ENCODE measurements at places on chromosomes 16 and 17. TPM values are rescaled to one million over a fixed set of nuclear protein-coding genes. Genes with fewer than 3 reads are reported as not detected.

The TMC6 gene
- total RNA-seq, result 87.2 TPM

The ALOX12B gene
- not detected for total RNA-seq

The SLC5A11 gene
- total RNA-seq, result 6.8 TPM

DNA sequence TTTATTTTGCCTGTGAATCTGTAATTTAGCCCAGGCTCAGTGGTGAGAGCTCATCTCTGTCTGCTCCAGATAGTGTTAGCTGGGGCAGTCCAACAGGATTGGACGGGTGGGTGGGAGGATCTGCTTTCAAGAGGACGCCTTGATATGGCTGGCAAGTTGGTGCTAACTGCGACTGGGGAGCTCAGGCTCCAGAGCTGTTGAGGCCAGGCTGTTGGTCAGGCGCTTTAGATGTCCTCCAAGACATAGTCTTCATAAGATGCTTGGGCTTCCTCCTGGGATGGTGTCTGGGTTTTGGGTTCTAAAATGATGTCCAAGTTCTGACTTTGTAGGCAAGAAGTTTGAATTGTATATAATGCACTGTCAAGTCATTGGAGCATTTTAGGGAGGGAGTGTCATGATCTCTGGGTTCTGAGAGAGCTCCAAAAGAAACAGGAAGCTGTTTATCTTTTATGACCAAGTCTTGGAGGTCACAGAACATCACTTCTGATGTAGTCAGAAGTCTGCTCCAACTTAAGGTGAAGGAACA, 12.8 kb upstream of the PCTP start:
- no peaks in the 10 kb centered on the region for H3K27me3 ChIP-seq
- no peaks in the 10 kb centered on the region for H3K4me1 ChIP-seq
- DNase-seq, result no peak
- no peak overlapping the region for H3K27ac ChIP-seq

DNA sequence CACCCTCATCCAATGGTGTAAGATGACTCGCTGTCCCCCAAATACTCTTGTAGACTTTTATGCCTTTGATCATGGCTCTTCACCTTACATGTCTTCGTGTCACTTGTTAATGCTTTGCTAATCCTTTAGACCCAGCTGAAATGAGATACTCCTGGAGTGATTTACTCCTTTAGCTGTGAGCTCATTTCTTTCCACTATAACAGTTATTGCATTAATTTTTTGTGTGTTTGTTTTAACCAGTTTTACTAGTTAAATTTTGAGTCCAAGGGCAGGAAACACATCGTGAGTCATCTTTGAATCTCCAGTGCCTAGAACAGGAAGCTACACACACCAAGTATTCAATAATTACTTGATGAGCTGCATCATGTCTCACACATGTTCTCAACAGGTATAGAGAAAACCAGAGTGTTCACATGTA, 6.5 kb upstream of the CTCF start:
- no peaks in the 10 kb centered on the region for H3K27me3 ChIP-seq
- H3K4me3 ChIP-seq, result no peak overlapping the region
- H3K36me3 ChIP-seq, result no peaks in the 10 kb centered on the region
- DNase-seq, result no peak
- peaks cover 8% of the 10 kb centered on the region for H3K4me1 ChIP-seq

GRCh38 chr16:87368029-87368770, 15.4 kb downstream of the FBXO31 start:
- peaks cover 44% of the 10 kb centered on the region for H3K4me1 ChIP-seq
- H3K4me3 ChIP-seq, result no peak overlapping the region
- no peak overlapping the region for H3K27ac ChIP-seq
- no peak for DNase-seq
- no peaks in the 10 kb centered on the region for H3K36me3 ChIP-seq

GRCh38 chr16:27304102-27304501, 9.7 kb upstream of the IL4R start:
- no peak overlapping the region for H3K27ac ChIP-seq
- no peaks in the 10 kb centered on the region for H3K4me1 ChIP-seq
- no peaks in the 10 kb centered on the region for H3K27me3 ChIP-seq
- no peak for DNase-seq

DNA sequence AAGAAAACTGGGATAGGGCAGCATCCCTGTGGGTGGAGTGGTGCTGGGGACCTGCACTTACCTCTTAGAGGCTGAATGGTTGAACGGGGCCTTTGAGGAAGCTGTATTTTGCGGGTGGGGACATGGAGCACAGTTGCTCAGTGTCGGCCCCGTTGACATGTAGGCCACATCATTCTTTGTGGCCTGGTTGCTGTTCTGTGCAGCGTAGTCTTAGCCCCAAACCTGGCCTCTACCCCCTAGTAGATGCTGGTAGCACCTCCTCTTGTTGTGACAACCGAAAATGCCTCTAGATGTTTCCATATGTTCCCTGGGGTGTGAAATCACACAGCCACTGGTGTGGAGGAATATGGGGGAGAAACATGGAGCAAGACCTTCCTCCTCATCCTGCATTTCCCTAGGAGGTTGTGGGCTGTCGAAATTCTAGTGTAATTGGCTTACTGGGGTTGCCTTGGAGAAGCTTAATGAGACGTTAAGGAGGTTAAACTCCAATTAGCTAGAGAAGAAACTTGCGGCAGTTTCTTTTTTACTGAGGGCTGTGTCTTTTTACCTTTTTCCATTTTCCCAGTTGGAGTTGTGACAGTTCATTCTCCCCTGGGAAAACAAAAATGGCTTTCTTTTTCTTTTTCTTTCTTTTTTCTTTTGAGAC, 9.4 kb downstream of the ABCC1 start:
- H3K27ac ChIP-seq, result no peak overlapping the region
- no peak overlapping the region for H3K4me3 ChIP-seq
- no peaks in the 10 kb centered on the region for H3K27me3 ChIP-seq

GRCh38 chr17:30336369-30337171, 2.7 kb upstream of the TMIGD1 start:
- H3K4me1 ChIP-seq, result peaks cover 24% of the 10 kb centered on the region
- no peaks in the 10 kb centered on the region for H3K27me3 ChIP-seq
- peak; percentile 74 for DNase-seq
- no peak overlapping the region for H3K4me3 ChIP-seq

GRCh38 chr16:31474173-31474714, 2.3 kb downstream of the TGFB1I1 start:
- H3K27ac ChIP-seq, result peak overlapping the region; percentile 95
- no peaks in the 10 kb centered on the region for H3K36me3 ChIP-seq
- H3K4me3 ChIP-seq, result no peak overlapping the region
- H3K4me1 ChIP-seq, result peaks cover 52% of the 10 kb centered on the region
- no peaks in the 10 kb centered on the region for H3K27me3 ChIP-seq
- DNase-seq, result no peak

DNA sequence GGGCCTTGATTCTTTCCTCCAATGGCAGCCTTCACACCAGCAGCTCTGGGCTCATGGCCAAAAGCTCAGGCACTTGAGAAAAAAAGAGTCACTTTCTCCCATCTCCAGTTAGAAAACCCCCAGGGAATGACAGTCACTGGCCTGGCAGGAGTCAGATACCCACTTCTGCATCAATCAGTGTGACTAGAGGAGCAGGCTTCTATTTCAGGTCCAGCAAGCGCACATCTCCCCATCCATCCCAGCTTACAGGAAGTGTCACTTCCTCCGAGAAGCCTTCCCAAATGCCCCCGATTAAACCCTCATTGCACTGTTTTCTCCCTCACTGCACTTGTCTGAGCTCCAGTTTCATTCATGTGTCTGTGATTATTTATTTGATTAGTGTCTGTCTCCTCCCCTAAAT, 30.4 kb upstream of the CCL1 start:
- H3K36me3 ChIP-seq, result no peaks in the 10 kb centered on the region
- no peaks in the 10 kb centered on the region for H3K4me1 ChIP-seq
- H3K27ac ChIP-seq, result no peak overlapping the region
- no peak for DNase-seq
- H3K4me3 ChIP-seq, result no peak overlapping the region

DNA sequence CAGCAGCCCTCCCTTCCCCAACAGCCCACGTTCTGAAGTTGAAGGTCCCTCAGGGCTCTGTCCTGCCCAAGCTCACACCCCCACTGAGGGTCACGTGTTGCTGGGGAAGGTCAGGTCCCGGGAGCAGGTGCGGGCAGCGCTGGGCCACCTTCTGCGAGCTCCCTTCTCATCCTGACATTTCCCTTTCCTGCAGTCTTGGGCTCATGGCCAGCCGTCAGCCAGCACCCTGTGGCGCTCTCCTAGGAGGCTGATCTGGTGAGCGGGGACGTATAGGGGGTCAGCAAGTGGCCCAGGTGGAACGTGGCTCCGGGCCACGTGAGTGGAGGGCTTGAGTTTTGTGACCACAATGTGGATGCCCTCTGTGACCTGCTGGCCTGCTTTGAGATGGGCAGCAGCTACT, 73.4 kb downstream of the RAP1GAP2 start:
- H3K27me3 ChIP-seq, result no peaks in the 10 kb centered on the region
- no peaks in the 10 kb centered on the region for H3K4me1 ChIP-seq
- H3K27ac ChIP-seq, result no peak overlapping the region
- no peak overlapping the region for H3K4me3 ChIP-seq
- no peaks in the 10 kb centered on the region for H3K36me3 ChIP-seq

GRCh38 chr17:10067446-10068143, 130.8 kb downstream of the GAS7 start:
- H3K27me3 ChIP-seq, result no peaks in the 10 kb centered on the region
- H3K27ac ChIP-seq, result no peak overlapping the region

DNA sequence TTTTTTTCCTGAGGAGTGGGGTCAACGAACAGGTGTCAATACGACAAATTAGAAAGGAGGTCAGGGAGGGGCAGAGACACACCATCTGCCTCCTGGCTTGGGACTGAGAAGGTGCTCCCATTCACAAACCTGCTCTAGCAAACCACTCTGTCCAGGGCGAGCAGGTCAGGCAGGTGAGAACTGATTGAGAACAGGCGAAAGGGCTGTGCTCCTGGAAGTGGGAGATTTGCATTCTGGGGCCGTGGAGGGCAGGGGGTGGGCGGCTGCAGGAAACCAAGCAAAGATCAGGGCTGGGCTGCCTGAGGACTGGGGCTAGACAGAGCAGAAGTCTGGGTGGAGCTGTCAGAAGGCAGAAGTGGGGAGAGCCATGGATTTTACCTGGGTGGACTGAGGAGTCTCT, 98.9 kb upstream of the NLRP1 start:
- no peaks in the 10 kb centered on the region for H3K36me3 ChIP-seq
- H3K4me1 ChIP-seq, result no peaks in the 10 kb centered on the region
- H3K27ac ChIP-seq, result no peak overlapping the region
- DNase-seq, result no peak
- no peak overlapping the region for H3K4me3 ChIP-seq
- peaks cover 17% of the 10 kb centered on the region for H3K27me3 ChIP-seq
